ENCODE measurements at places on chromosomes 5 and 9. TPM values are rescaled to one million over a fixed set of nuclear protein-coding genes. Genes with fewer than 3 reads are reported as not detected.

SCGB3A2 gene
- total RNA-seq: not detected

DNA sequence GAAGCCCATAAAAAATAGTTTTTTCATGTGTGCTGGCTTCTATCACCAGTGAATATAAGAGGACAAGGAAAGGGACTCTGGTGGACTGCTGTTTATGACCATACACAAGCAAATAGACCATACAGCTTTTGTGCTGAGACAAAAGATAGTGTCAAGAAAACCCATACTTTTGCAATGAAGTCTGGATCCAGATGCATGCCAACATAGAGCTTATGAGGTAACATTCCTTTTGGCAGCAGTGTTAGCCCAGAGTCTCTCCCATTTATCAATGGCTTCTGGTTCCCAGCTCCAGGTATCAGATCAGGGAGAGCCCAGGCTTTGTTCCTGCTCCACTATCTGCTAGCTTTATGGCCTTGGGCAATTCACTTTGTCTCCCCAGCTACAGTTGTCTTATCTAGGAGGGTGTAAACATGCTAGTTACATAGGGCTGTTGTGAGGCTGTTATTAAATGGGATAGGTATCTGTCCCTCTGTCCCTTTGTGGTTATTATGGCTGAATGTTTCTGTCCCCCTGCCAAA lies 55.6 kb downstream of the CCDC192 start:
- DNase-seq: no peak

DNA sequence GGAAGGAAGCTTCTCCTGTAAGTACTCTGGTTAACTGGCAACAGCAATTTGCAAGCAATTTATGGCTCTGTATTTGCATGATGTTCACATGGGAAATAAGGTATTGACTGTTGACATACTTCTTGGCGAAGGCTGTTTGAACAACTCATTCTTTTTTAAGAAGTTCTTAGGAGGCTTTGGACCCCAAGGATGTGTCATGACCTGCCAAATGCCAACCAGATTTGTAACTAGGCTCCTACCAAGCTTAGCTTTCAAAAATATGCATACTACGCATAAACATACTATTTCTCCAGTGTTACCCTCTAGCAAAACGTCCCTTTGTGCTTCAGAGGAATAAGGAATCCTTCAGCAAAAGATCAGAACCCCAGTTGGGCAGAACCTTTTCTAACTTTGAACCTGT lies 165.2 kb upstream of the MSX2 start:
- DNase-seq: peak; percentile 89

OSMR gene
- total RNA-seq: 38.9 TPM

DNA sequence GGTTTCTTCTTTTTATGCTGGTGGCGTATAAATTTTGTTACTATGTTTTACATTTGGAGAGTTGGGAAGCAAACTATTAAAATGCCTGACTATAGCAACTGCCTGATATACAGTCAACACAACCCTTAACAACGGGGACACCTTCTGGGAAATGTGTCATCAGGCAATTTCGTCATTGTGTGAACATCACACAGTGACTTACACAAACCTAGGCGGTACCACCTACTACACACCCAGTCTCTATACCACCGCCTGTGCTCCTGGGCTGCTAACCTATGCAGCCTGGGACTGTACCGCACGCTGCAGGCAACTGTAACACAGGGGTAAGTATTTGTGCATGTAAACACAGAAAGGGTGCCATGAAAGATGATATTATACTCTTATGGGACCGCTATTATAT lies 1.3 kb upstream of the CDHR2 start:
- no peak for DNase-seq

SLCO6A1 gene
- not detected for total RNA-seq

DNA sequence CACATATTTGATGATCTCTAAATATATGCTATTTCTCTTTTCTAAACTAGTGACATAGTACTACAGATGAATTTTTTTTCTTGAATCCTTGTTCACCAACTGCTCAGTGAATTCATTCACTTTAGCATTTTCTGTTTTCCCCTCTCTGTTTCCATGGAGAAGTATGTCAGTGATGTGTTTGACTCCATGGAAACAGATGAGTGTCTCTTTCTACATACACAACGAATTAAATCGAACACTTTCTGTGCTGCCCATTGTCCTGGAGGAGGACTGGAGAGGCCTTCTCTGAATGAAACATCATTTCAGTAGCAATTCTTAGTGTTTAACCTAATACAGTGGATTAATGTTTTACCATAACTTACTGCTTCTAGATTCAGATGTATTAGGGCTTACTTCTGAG lies 9.5 kb downstream of the INVS start:
- no peak for DNase-seq

STK10 gene
- total RNA-seq: 16.4 TPM

DNA sequence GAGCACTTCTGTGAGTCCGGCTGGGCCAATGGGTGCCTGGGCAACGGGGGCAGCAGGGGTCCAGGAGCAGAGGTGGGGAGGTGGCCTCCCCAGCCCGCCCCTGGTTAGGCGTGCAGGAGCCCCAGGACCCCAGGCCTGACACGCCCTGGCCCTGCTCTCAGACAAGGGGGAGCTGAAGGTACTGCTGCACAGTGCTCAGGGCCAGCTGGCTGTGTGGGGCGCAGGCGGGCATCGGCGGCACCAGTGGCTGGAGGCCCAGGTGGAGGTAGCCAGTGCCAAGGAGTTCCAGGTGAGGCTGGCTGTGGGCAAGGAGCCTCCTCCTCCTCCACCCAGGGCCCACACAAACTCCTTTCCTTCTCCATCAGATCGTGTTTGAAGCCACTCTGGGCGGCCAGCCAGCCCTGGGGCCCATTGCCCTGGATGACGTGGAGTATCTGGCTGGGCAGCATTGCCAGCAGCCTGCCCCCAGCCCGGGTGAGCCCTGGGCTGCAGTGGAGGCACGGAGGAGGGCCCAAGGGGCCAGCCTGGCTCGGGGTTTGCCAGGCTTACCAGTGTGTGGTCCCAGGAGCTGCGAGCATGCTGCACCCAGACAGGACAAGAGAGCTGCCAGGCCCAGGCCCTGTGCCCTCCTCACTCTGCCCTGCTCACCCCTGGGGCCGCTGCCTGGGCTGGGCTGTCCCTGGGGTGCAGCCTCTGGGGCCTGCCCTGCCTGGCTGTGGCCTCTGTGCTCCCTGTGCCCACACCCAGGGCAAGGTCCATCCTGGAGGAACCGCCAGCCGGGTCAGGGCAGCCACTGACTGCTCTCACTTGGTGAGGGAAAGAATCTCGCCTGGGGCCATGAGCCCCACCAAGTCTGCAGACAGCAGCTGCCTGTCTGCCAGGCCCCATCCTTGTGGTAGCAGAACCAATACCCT lies 7.0 kb downstream of the MAMDC4 start:
- DNase-seq: peak; percentile 51

- DNase-seq: no peak
Observed at GRCh38 chr9:125043631-125044030, 99.7 kb downstream of the SCAI start.

DNA sequence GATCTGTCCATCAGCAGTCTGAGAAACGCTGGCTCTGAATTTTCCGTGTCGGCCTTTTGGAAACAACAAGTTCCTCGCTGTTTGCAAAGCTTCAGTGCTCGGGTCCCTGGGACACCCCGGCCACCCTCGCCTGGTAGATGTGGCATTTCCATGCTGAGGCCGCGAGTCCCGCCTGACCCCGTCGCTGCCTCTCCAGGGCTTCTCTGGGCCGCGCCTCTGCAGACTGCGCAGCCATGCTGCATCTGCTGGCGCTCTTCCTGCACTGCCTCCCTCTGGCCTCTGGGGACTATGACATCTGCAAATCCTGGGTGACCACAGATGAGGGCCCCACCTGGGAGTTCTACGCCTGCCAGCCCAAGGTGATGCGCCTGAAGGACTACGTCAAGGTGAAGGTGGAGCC lies 4.7 kb downstream of the NTNG2 start:
- no peak for DNase-seq

BTNL9 gene
- total RNA-seq: not detected

- DNase-seq: peak; percentile 22
Observed at GRCh38 chr5:115126303-115126702, 43.4 kb downstream of the TRIM36 start.

PGM5 gene
- total RNA-seq: 14.7 TPM

SHC3 gene
- 13.9 TPM for total RNA-seq

GRCh38 chr9:70318002-70318401 lies 59.2 kb downstream of the SMC5 start:
- no peak for DNase-seq

- no peak for DNase-seq
Observed at GRCh38 chr5:91137647-91138046, 245.5 kb downstream of the ARRDC3 start.

HEMGN gene
- total RNA-seq: not detected

- DNase-seq: no peak
Observed at GRCh38 chr9:116149844-116150243, 3.7 kb upstream of the PAPPA start.

C9orf153 gene
- not detected for total RNA-seq

TEX48 gene
- not detected for total RNA-seq

ASPN gene
- under 0.01 TPM for total RNA-seq

DNA sequence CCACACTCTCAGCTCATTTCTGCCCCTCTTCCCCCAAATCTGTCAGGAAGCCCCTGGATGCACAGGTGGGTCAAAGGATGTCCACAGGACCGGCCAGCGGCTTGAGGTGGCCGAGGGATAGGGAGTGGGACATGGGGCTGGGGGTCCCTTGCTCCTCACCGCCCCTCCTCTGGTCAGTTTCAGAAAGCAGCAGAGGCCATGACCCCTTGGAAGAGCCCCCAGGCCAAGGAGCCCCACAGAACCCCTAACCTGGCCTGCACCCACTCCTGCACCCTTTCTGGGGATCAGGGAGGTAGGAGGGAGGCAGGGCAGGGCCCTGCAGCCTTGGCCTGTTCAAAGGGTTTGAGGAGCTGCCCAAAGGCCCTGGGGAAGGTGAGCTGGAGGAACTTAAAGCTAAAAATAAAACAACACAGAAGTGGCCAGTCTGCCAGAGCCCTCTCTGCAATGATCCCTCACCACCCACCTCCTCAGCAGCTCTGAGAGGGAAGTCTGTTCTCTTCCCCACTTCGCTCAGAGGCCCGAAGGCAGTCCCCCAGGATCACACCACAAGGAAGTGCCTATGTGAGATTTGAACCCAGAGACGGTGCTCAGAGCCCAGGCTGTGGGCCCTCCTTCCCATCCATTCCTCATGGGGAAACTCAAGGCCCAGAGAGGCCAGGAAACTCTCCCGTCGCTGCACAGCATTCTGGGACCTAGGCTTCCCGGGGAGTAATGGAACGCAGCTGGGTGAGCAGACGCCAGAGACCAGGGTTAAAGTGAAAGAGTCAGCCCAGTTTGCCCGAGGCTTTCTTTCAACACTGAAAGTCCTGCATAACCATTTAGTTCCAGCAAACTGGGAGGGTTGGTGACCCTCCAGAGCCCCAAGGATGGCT lies 910 bp downstream of the ENG start:
- no peak for DNase-seq

DNA sequence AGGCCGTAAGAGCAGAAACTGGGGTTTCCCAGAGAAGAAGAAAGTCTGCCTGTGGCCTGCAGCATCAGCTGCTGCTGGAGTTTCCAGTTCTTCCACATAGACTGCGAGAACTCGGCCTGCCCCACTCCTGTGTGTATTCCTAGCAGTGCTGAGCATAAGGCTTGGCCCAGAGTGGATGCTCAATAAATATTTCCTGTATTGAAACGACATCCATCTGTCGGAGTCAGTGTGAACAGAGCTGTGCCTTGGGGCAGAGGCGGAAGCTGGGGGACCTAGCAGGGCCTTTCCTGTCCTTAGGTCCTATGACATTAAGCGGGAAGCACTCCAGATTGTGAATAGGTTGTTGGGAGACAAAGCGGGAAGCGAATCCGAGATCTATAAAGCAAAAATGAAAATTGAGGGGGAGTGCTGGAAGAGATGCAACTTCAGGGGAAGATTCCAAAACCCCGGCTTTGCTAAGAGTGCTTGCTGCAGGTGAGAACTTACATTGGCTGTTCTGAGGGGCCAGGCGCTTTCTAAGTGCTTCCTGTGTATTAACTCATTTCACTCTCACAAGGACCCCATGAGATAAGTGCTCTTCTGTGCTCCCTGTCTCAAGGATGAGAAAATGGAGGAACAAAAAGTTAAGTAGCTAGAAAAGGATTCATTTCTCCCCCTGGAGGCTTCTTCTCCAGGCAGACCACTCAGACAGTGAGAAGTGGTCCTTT lies 76.1 kb upstream of the CXCL14 start:
- DNase-seq: no peak

C9orf40 gene
- 0.36 TPM for total RNA-seq

TSC1 gene
- total RNA-seq: 44.2 TPM

DNA sequence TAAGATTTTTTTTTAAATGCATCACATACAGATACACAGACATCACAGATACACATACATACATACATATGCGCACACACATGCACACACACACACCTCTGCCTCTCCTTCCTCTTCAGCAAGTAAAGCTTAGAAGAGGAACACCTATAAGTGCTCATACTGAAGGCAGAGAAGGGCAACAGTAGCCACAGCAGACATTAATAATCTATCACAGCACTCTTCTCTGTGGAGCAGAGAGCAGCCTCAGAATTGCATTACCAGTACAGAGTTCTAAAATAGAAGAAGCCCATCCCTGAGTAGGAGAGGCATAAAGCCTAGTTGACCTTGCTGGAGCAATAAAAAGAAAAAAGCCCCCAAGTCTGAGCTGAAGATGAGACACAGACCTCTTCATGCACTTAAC lies 110.6 kb downstream of the MLLT3 start:
- no peak for DNase-seq

DNA sequence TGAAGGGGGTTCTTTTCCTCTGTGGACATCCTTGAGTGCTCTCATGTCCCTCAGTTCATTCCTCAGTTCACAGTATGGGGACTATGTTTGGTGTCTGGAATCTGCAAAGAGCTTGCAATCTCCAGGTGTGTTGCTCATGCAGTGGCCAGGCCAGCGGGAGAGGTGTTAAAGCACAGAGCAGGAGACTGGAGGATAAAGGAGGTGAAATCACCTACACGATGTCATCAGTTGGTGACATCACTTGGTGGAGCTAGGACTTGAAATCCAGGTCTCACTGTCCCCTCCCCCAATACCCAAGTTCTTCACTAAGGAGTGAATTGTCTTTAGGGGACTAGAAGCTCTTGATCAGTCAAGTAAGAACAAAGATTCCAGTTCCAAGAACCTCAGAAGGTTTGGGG lies 197.3 kb upstream of the ZNF618 start:
- DNase-seq: no peak

DNA sequence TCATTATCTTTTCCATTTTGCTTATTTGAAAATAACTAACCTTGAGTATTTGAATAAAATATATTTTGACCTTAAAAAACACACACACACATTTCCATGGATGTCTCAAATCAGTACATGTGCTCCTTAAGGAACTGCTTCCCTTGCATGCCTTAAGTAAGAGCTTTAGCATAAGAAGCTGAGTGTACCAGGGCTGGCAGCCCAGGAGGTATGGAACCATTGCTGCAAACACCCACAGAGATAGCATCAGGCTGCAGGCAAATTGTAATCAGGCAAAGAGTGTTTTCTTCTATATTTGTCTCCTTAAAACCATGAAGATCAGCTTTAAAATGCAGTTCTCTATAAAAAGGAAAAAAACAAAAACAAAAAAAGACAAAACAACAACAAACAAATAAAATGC lies 160.6 kb downstream of the PLK2 start:
- no peak for DNase-seq

- peak; percentile 71 for DNase-seq
Observed at GRCh38 chr5:171342362-171343111, 33.5 kb downstream of the TLX3 start.

TRIM36 gene
- 0.18 TPM for total RNA-seq

- DNase-seq: peak; percentile 69
Observed at GRCh38 chr5:140372971-140373487, 13.0 kb downstream of the SLC4A9 start.

IL11RA gene
- 6.9 TPM for total RNA-seq

GRCh38 chr5:107425541-107426031 lies 245.2 kb downstream of the EFNA5 start:
- DNase-seq: peak; percentile 80
